GM03348 (cell line): ENCODE measurements at places on chromosomes 12 and 14.

DNA sequence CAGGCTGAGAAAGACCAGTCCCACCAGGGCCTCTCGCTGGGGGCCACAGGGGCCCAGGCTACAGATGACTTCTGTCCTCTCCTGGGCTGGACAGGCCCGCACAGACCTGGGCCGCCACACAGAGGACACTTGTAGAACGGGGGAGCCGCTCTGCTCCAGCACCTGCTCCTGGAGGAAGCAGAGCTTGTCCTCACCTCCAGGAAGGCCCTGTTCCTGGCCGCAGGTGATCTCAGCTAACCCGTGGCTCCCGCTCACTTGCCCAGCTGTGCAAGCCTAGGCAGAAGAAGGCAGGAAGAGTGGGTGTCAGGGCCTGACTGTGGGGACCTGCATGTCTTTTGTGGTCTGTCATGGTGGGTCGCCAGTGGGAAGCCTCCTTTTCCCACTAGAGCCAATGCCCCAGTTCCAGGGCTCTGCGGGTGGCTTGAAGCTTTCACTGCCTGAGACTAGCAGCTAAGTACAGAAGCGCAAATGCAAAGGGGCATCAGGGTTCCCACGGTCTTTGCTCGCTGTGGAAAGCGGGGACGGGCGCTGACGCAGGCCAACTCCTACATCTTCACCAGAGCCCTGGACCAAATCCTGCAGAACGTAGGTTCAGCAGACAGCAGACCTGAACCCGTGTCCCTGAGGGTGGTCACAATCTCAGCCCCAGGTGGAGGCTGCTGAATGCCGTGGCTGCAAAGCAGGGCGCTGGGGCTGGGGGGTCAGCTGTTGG, 8.8 kb upstream of the CEP170B start:
- no peak for DNase-seq

DNA sequence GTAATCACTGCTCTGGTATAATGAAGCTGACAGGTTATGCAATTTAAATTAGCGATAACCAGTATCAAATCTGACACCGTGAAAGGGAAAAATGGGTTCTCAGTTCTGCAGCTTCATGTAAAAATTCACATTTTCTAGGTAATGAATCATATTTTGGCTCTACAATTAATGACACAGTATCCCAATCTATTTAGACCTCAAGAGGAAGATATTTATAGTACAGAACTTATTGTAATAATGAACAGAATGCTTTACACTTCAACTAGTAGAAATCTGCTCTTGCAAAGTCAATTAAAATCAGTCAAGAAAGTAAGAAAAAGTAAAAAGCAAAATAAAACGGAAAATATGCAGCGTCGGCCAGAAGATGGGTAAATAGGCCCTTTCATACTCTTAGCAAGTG, 24.3 kb downstream of the SEL1L start:
- DNase-seq = no peak

GRCh38 chr12:132596016-132596415, 14.4 kb downstream of the LRCOL1 start:
- no peak for DNase-seq

GRCh38 chr12:79155683-79156082, 291.1 kb downstream of the SYT1 start:
- DNase-seq = peak; percentile 15

DNA sequence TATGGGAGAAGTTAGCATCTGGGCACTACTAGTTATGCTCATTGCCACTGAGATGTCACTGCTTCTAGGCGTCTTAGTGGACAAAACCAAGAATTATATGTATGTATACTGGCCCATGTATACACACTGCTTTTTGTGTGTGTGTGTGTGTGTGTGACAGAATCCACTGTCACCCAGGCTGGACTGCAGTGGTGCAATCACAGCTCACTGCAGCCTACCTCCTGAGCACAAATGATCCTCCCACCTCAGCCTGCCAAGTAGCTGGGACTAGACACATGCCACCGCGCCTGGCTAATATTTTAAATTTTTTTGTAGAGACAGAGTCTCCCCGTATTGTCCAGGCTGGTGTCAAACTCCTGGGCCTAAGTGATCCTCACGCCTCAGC, 25.2 kb downstream of the LIMA1 start:
- DNase-seq = no peak

- DNase-seq = no peak
Measured at GRCh38 chr12:38258411-38258810, 58.2 kb upstream of the ALG10B start.

- no peak for DNase-seq
Measured at GRCh38 chr14:103436533-103436932, 51.3 kb downstream of the MARK3 start.

DNA sequence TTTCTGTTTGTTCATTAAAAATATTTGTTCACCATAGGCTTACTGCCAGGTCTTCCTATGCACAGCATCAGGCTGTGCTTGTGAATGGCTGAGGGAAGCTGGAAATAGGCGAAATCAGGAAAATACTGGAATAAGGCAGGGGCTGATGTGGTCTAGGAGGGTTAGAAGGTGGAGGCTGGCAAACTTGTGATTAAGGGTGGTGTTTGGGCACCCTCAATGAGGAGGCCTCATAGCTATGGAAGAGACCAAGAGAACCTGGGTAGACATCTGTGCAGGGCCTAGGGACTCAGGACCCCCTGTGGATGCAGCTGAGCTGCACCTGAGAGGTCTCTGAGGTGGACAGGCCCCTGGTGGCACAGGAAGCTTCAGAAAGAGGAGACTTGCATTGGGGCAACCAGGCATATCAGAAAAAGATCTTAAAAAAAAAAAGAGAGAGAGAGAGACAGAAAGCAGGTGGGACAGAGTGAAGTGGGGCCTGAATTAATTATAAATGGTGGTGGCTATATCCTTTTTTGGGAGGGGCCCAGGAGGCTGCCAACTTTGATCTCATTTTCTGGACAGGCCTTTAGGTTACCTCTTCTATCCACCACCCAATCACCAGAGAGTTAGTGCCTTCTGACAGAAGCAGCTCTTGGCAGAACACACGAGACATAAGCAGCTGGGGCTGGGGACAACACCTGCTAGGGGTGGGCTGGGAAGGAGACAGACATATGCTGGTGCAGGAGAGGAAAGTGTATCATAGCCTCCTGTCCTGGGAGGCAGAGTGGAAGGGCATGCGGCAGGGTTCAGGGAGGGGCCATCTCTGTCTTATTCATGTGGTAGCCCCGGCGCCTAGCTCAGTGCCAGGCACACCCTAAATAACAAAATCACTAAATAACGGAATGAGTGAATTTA, 46.7 kb upstream of the ATP23 start:
- DNase-seq = no peak

GRCh38 chr14:89013098-89013504, 188.7 kb downstream of the TTC8 start:
- no peak for DNase-seq
